CD4-positive, alpha-beta T cell (primary cell): ENCODE measurements at places on chromosomes 1 and 21. TPM values are rescaled to one million over a fixed set of nuclear protein-coding genes. Genes with fewer than 3 reads are reported as not detected.

DNA sequence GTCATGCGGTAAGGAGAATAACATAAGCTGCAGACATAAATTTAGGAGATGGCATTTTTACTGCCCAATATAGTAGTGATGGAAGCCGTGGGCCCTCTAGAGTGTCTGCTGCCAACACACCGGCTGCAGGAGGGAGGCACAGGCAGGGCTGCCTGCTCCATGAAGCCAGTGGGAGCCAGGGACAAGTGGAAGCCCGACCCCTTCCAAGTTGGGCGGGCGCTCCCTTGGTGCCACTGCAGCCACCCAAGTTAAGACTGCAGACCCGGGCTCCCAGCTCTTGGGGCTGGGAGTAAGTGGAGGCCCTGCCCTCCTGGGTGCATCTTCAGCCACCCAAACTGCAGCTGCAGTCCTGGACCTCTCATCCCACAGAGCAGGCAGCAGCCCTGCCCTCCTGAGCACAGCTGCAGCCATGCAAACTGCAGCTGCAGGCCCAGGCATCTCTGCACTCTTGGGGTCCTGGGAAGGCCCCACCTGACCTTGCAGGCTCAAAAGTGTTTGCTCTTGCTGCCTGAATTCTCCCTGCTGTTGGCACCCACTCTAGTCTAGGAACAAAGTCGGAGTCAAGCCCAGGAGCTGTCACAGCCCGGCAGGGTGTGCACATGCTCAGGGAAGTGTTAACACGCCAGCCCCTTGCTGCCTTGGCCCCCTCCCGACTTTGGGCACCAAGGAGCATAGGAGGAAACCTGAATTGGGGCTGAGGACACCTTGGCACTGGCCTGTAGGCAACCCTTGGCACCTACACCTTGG lies 437.2 kb upstream of the PRMT6 start:
- H3K27ac ChIP-seq: no peak overlapping the region
- no peaks in the 10 kb centered on the region for H3K27me3 ChIP-seq
- no peak for DNase-seq
- H3K4me1 ChIP-seq: no peaks in the 10 kb centered on the region
- no peaks in the 10 kb centered on the region for H3K36me3 ChIP-seq
- no peak overlapping the region for H3K4me3 ChIP-seq

DNA sequence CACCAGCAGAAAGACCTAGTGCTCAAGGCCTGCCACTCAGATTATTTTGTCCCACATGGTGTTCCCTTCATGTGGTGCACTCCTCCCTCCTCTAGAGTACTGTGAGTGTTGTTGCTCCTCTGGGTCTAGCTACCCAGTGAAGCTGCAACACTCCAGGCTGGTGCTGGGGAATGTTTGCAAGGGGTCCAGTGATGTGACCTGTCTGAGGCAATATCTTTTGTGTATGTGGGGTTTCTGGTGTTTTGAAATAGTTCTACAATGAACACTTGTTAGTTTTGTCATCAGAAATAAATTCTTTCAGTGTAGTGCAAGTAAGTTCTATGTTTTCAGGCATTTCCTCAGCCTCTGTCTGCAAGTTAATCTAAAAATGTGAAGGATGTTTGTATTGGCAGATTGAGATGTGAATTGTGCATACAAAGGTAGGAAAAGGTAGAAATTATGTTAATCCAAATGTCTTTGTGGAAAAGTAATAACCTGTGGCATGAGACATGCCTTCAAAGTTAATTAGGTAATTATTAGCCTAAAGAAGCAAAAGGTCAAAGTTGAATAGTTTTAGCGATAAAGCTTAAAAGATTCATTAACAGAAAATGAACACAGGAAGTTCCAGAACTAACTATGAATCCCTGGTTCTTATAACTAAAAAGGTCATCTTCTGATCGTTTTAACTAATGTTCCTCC lies 616.8 kb downstream of the LTN1 start:
- H3K27ac ChIP-seq: no peak overlapping the region
- no peaks in the 10 kb centered on the region for H3K27me3 ChIP-seq
- no peaks in the 10 kb centered on the region for H3K4me1 ChIP-seq
- no peak overlapping the region for H3K4me3 ChIP-seq
- H3K36me3 ChIP-seq: no peaks in the 10 kb centered on the region

DNA sequence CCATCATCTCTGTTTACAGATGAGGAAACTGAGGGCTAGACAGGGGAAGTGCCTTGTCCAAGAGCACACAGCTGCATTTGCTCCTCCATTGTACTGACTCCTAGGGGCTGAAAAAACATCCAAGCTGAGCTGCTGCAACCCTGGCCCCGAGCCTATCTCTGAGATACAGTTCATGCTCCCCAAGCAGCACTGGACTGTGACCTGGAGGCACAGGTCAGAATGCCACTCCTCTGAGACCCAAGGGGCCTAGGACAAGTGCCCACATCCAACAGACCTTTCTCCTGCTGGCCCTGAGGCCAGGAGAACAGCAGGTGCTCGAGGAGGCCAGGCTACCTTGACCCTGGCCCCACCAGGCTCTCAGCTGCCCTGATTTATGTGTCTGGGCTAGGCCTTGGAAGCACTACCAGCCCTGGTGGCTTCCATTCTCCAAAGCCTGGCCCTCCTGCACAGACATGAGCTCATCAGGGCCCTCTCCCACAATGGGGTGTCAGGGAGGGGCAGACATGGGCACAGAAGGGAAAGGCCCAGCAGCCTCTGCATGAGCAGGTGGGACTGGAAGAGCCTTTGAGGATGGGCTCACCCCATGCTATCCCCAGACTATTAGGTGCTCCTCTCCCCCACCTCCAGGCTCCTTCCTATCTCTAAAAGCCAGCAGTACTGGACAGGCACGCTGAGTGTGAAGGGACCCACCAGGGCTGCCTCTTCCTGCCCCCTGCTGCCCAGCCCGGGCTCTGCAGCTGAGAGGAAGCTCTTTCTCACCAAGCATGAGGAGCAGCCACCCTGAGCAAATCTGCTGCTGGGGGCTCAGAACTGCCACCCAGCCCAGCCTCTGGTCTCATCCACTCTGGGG lies 18.8 kb downstream of the ADGRB2 start:
- no peak for DNase-seq
- H3K36me3 ChIP-seq: no peaks in the 10 kb centered on the region
- H3K27ac ChIP-seq: no peak overlapping the region
- H3K4me1 ChIP-seq: peaks cover 33% of the 10 kb centered on the region
- no peak overlapping the region for H3K4me3 ChIP-seq

- H3K4me1 ChIP-seq: no peaks in the 10 kb centered on the region
- peaks cover 5% of the 10 kb centered on the region for H3K27me3 ChIP-seq
- H3K36me3 ChIP-seq: no peaks in the 10 kb centered on the region
- no peak overlapping the region for H3K27ac ChIP-seq
- no peak overlapping the region for H3K4me3 ChIP-seq
- no peak for DNase-seq
These were observed 51.4 kb upstream of the SIM2 start for GRCh38 chr21:36647279-36648093.

- H3K27me3 ChIP-seq: peaks cover 4% of the 10 kb centered on the region
- H3K4me3 ChIP-seq: no peak overlapping the region
- no peaks in the 10 kb centered on the region for H3K36me3 ChIP-seq
- no peaks in the 10 kb centered on the region for H3K4me1 ChIP-seq
These were observed 70.0 kb upstream of the NFIA start for GRCh38 chr1:61012341-61012761.

GRCh38 chr1:88890131-88890530 lies 1.2 kb downstream of the GTF2B start:
- peaks cover 18% of the 10 kb centered on the region for H3K4me1 ChIP-seq
- peaks cover 24% of the 10 kb centered on the region for H3K36me3 ChIP-seq
- H3K27ac ChIP-seq: no peak overlapping the region
- no peaks in the 10 kb centered on the region for H3K27me3 ChIP-seq

GRCh38 chr1:39751595-39751994 lies 12.9 kb downstream of the PPIE start:
- no peak for DNase-seq
- H3K27me3 ChIP-seq: no peaks in the 10 kb centered on the region
- H3K4me3 ChIP-seq: no peak overlapping the region
- no peak overlapping the region for H3K27ac ChIP-seq

DNA sequence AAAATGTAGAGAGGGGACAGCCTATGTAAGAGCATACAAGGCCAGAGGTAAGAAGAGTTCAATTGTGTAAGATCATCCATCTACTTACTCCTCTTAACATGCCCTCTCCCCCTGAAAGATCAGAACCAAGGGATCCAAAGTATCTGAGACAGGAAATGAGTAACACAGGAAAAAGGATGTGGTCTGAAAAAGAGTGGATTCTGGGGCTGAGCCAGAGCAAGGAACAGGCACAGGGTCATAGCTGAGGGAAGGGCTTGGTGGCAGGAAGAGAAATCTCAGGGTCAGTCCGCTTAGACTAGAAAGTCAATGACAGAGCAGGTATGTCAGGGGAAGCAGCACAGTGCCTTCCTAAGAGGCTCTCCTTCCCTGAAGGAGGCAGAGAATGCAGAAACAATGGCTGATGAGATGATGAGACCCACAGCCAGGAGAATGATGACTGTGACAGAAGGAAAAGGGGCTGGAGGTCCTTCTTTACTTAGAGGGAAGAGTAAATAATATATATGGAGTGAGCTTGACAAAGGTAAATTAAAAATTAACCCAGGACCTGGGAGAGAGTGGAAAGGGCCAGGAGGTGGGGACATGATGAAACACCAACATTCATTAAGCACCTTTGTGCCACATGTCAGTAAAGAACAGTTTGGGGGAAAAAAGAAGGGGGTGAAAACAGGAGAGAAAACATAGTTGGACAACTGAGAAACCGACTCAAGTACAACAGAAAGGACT lies 26.2 kb upstream of the A3GALT2 start:
- peaks cover 37% of the 10 kb centered on the region for H3K4me1 ChIP-seq
- no peak overlapping the region for H3K4me3 ChIP-seq
- H3K27me3 ChIP-seq: no peaks in the 10 kb centered on the region

DNA sequence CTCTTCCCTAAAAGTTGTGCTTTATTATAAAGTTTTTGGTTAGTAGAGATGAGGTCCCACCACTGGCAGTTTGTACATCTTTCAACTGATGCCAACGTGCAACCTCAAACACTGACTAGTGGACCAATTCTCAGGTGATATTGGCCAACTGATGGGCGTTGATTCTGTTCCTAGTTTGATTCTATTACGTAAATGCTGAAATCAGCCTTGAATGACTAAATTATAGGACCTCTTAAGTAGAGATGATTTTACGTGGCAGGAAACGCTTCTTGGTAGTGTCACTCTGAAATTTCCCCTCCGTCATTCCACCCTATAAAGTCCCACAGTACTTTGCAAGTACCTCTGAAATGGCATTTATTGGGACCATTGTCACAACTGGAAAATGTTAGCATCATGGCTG lies 8.8 kb upstream of the FNDC7 start:
- no peaks in the 10 kb centered on the region for H3K27me3 ChIP-seq
- peak overlapping the region; percentile 14 for H3K4me3 ChIP-seq
- DNase-seq: no peak
- peak overlapping the region; percentile 49 for H3K27ac ChIP-seq

GRCh38 chr1:88088481-88088880 lies 595.6 kb upstream of the PKN2 start:
- no peaks in the 10 kb centered on the region for H3K36me3 ChIP-seq
- H3K27me3 ChIP-seq: no peaks in the 10 kb centered on the region
- DNase-seq: no peak
- no peaks in the 10 kb centered on the region for H3K4me1 ChIP-seq
- H3K27ac ChIP-seq: no peak overlapping the region

DNA sequence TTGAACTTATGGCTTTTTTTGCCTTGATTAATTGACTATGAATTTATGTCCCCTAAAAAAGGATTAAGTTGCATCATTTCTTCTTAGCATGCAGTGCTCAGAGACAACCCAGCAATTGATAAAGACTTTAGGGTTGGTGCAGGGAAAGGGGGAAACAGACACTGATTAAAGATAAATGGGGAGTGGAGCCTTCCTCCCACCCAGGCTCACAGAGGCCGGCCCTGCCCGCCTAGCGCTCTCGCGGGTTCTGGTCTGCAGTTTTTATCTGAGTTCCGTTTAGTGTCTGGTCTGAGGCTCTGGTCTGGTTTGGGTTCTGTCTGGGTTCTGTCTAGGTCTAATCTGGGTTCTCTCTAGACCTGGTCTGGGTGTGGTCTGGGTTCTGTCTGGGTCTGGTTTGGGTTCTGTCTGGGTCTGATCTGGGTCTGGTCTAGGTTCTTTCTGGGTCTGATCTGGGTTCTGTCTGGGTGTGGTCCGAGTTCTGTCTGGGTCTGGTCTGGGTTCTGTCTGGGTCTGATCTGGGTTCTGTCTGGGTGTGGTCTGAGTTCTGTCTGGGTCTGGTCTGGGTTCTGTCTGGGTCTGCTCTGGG lies 48.1 kb downstream of the ABCG1 start:
- no peaks in the 10 kb centered on the region for H3K27me3 ChIP-seq
- no peak overlapping the region for H3K27ac ChIP-seq
- no peak for DNase-seq
- no peak overlapping the region for H3K4me3 ChIP-seq

DNA sequence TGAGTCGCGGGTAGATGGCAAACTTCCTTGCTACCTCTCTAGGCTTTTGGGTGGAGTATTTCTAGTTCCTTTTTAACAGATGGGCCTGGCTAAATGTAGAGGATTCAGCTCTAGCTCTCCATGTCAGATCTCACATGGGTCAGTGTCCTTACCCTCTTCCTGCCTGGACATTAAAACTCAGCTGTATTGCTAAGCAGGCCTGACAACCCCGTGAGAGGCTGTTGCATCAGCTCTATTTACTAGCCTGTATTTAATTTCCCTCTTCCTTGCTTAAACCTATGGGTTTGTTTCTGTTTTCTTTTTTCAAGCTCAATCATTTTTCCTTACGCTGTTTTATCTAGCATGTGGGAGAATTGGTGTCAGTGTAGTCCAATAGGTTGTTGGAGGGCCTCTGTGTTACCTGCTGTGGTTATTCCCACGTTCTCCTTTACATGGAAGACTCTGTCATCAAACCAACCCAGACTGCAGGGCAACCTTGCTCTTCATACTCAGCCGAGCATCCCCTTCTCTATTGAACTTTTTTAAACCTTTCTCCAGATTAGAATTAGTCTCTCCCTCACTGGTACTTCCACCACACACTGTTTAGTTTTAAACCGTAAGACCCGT lies 79.5 kb upstream of the BACH1 start:
- H3K4me3 ChIP-seq: no peak overlapping the region
- no peaks in the 10 kb centered on the region for H3K27me3 ChIP-seq
- no peak for DNase-seq
- H3K27ac ChIP-seq: no peak overlapping the region

GRCh38 chr1:162193221-162193620 lies 123.7 kb downstream of the NOS1AP start:
- DNase-seq: no peak
- no peaks in the 10 kb centered on the region for H3K4me1 ChIP-seq
- H3K27me3 ChIP-seq: peaks cover 7% of the 10 kb centered on the region
- H3K27ac ChIP-seq: no peak overlapping the region
- H3K36me3 ChIP-seq: no peaks in the 10 kb centered on the region

DNA sequence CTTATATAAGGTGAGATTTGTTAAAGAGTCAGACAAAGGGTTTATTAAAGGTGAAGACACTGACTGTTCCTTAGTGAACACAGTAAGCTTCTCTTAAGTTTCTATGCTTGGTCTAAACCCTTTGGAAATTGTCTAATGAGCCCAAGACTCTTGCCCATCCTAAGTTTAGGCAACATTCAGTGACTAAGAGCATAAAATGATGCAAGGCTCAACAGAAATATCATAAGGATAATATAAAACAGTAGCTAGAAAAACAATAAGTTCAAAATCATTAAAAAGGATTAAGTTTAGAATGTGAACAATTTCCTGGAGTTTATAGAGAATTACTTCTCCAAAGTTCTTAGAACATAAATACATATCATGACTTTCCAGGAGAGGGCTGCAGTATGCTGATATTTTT lies 108.9 kb upstream of the PDC start:
- H3K4me1 ChIP-seq: no peaks in the 10 kb centered on the region
- no peaks in the 10 kb centered on the region for H3K27me3 ChIP-seq
- no peaks in the 10 kb centered on the region for H3K36me3 ChIP-seq
- no peak overlapping the region for H3K4me3 ChIP-seq
- no peak overlapping the region for H3K27ac ChIP-seq

The OR2L8 gene
- 0.78 TPM for total RNA-seq

The ATAD3C gene
- 0.74 TPM for total RNA-seq

The ACTL8 gene
- total RNA-seq: not detected

The REN gene
- not detected for total RNA-seq
